ENCODE measurements at places on chromosomes 3 and 15.

- no peak for DNase-seq
Measured at GRCh38 chr3:139944256-139944910, 9.4 kb downstream of the CLSTN2 start.

DNA sequence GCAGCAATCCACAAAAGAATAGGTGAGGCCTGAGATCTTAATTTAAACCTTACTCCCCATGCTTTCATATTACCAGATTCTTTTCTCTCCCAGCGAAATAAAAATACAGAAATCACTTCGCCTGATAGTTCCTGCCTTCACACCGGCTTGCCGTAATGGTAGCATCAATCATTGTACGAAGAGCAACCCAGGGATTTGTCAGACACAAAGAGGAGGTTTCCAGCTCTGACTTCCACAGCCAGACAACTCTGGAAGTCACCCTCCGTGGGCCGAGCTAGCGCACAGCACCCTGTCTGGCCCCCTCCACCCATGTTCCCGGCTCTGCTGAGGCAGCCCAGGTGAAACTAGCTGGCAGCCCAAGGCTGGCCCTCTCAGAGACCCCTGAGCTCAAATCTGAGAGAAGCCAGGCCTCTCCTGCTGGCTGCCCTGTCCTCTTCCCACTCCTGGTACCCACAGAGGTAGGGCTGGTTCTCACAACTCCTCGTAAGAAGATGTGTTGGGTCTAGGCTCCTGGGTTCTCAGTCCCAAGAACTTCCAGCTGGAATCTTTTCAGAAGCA is 156.9 kb upstream of the BNIP2 start:
- DNase-seq = no peak

- no peak for DNase-seq
Measured at GRCh38 chr3:64648927-64649906, 38.6 kb downstream of the ADAMTS9 start.

DNA sequence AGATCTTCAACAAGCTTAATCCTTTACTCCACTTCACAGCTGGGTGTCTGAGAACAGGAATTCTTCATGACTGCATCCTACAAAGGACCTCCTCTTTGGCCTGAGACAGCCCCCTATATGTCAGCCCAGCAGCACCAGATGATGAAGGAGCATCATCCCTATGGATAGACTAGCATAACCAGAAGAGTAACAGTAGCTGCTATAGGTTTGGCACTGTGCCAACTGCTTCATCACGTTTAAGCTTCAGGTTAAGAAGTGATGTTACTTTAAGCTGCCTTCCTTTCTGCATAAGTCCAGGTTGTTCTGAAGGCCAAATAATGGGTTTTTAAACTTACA is 50.6 kb downstream of the CMSS1 start:
- DNase-seq = no peak

GRCh38 chr3:169189486-169189885 is 474.0 kb downstream of the MECOM start:
- DNase-seq = no peak

DNA sequence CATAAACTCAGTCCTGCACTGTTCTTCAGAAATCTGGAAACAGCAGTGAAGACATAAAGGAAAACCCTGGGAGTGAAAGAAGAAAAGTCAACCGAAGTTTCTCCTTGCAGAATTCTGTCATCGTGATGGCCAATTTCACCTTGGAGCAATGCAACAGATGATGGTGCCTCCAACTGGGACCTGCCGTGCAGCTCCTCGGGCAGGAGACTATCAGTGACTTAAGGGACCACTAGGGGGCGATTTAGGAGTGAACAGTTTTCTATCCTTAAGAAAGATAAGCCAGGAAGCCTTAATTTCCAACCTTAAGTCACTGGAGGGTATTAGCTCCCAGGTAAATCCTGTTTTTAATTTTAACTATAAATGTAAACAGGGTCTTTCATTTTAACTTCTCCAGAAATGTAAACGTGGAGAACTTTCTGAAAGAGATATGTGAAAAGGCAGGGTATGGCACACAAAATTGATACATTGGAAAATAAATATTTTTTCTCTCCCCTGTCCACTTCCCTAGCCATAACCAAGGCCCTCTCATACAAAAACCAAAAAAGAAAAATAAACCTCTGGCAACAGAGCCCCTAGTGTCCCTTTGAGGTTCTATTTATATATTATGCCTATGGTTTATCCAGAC is 116.3 kb downstream of the PDZRN3 start:
- no peak for DNase-seq

- no peak for DNase-seq
Measured at GRCh38 chr15:101827257-101827656, 15.3 kb downstream of the OR4F15 start.
